ENCODE measurements at places on chromosomes 3 and 15.

DNA sequence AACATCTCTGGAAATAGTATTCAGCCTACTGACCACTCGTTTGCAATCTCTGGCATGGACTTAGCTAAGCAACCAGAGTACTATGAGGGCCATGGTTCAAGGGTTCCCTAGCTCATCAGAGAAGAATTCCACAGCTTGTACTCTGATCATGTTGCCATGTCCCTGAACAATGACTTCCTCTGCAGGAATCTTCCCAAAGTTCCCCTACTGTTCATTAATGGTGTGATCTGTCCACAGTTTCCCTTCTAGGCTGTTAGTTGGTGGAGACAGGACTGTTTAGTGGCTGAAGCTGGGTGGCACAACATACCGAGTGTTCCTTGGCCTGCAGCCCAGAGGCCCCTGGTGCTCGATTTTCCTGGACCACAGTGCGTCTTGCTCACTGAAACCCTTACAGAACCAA is 44.4 kb upstream of the GALNT15 start:
- no peaks in the 10 kb centered on the region for H3K4me1 ChIP-seq
- H3K4me3 ChIP-seq = no peak overlapping the region
- H3K36me3 ChIP-seq = no peaks in the 10 kb centered on the region
- no peak for DNase-seq

DNA sequence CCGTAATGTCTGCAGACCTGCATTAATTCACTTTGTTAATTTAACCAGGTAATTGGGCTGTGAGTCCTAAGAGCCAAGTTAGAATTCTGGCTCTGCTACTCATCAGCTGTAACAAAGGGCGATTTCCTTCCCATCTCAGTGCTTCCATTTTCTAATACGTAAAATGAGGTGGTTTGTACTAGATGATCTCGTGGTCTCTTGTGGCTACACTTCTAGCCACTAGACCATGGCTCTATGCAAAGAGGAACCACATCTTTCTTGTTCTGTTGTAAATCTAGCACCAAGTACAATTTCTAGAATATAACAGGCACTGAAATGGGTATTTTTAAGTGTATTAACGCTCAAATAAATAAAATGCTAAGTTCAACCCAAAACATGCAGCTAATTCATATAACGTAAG is 174.4 kb upstream of the THBS1 start:
- no peaks in the 10 kb centered on the region for H3K27me3 ChIP-seq
- no peak for DNase-seq
- H3K36me3 ChIP-seq = no peaks in the 10 kb centered on the region

DNA sequence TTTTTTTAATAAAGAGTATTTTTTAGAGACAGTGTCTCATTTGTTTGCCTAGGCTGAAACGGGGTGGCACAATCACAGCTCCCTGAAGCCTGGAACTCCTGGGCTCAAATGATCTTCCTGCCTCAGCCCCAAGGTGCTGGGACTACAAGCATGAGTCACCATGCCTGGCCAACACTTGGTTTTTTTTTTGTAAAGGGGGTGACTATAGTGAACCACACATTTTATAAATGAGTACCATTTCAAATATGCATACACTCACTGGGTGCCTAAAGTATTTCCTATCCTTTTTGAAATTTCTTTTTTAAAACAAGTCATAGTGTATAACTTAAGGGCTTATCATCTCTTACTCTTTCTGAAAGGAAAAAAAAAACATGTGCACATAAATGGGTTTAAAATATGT is 325.2 kb upstream of the MEIS2 start:
- no peak for DNase-seq
- H3K27ac ChIP-seq = no peak overlapping the region
- no peaks in the 10 kb centered on the region for H3K4me1 ChIP-seq
- H3K36me3 ChIP-seq = no peaks in the 10 kb centered on the region
- H3K27me3 ChIP-seq = no peaks in the 10 kb centered on the region

GRCh38 chr3:16401273-16401672 is 112.2 kb downstream of the RFTN1 start:
- no peak for DNase-seq
- no peak overlapping the region for H3K4me3 ChIP-seq
- H3K36me3 ChIP-seq = peaks cover 18% of the 10 kb centered on the region
- no peaks in the 10 kb centered on the region for H3K27me3 ChIP-seq
- no peak overlapping the region for H3K27ac ChIP-seq

DNA sequence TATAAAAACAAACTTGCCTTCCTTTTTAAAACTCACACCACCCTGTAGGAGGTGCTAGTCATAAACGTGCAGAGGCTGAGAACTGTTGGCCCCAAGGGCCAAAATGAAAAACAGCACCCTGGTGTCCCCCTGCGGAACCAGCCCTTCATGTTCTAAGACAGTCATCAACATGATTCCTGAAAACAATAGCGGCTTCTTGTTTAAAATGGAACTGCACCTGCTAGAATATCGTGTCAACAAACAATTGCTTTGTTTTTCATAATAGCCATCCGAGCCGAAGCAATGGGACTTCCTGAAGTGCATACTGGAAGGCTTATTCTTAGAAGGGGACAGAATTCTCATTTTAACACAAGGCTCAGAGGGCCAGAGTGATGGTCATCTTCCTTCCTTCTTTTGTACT is 43.7 kb downstream of the MECOM start:
- DNase-seq = no peak
- H3K4me1 ChIP-seq = no peaks in the 10 kb centered on the region
- no peak overlapping the region for H3K4me3 ChIP-seq
- no peaks in the 10 kb centered on the region for H3K36me3 ChIP-seq
- H3K27ac ChIP-seq = no peak overlapping the region

DNA sequence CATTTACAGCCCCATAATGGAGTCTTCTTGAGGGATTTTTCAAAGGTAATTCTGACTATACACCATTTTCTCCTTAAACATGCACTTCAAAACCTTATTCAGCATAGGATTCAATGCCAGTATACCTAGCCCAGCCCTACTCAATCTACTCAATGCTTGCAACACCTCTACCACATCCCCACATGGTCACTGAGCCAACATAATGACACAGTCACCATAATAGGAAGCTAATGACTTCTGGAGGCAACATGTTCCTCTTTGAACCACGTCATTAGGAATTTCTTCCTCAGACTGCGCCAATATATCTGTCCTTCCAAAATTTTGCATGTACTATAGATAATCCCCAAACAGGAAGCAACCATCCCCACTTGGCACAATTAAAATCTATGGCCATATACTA is 153.9 kb upstream of the SETMAR start:
- no peak for DNase-seq
- no peaks in the 10 kb centered on the region for H3K36me3 ChIP-seq
- H3K4me3 ChIP-seq = no peak overlapping the region
- no peak overlapping the region for H3K27ac ChIP-seq

DNA sequence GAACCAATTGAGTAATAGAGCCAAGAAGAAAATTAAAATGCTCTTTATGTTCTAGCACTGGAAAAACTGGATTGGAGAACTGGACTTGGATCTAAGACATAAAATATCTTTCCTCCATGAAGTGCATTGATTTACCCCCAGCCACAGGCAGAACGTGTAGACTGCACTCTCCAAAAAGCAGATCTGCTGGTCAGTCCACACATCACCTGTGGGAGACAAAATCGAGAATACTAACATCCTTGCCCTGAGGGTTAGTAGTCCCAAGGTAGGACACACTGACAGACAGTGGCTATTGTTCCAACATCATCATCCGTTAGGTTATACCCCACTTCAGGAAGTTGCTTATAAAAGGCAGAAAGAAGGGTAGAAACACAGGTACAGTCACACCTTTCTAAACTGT is 257.1 kb upstream of the STT3B start:
- H3K27me3 ChIP-seq = no peaks in the 10 kb centered on the region
- no peak for DNase-seq
- H3K4me1 ChIP-seq = no peaks in the 10 kb centered on the region
- no peak overlapping the region for H3K4me3 ChIP-seq
- no peaks in the 10 kb centered on the region for H3K36me3 ChIP-seq

DNA sequence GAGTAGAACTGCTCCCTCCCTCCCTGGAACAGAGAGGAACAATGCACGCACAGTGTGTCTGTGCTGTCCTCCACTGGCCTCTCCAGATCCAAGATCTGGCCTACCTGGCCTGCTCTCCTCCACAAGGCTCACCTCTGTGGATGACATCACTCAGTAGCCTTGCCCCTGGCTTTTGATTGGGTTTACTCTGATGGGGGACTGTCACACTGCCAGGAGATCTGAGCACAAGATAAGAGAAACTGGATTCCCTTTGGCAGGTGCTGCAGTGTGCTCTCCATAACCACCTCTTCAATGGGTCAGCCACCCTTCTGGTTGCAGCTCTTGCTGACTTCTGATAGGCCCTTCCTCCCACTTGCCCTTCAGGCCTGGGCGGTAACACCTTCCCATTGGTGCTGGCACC is 22.6 kb upstream of the ANO10 start:
- H3K4me3 ChIP-seq = no peak overlapping the region
- H3K27me3 ChIP-seq = peaks cover 13% of the 10 kb centered on the region

- H3K27ac ChIP-seq = no peak overlapping the region
- no peaks in the 10 kb centered on the region for H3K4me1 ChIP-seq
- H3K36me3 ChIP-seq = no peaks in the 10 kb centered on the region
- H3K4me3 ChIP-seq = no peak overlapping the region
- no peaks in the 10 kb centered on the region for H3K27me3 ChIP-seq
- DNase-seq = no peak
Measured at GRCh38 chr3:32347343-32348125, 44.1 kb upstream of the CMTM7 start.

DNA sequence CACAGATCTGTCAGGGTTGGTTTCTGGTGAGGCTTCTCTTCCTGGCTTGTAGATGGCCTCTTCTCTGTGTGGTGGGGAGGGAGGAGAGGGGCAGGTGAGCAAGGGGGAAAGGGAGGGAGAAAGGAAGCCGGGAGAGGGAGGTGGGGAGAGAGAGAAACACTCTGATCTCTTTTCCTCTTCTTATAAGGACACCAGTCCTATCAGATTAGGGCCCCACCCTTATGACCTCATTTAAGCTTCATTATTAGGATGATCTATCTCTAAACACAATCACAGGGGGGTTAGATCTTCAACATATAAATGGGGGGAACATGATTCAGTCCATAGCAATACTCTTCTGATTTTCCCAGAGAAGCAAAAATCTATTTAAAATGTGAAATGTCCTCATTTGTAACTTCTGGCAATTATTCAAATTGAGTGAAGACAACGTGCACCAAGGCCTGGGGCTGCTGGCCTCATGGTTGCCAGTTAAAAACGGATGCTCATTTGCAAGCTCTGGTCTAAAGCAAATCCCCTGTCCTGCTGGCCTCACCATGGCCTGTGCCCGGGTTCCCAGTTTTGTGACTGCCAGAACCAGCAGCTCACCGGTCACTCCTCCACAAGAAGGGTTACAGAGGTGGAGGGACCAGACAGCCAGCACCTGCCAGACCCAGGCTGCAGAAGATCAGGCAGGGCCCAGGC is 8.3 kb downstream of the POMGNT2 start:
- no peak overlapping the region for H3K27ac ChIP-seq
- no peak for DNase-seq
- no peaks in the 10 kb centered on the region for H3K4me1 ChIP-seq
- no peak overlapping the region for H3K4me3 ChIP-seq
- H3K27me3 ChIP-seq = no peaks in the 10 kb centered on the region

GRCh38 chr3:174440253-174440701 is 418.9 kb upstream of the NAALADL2 start:
- H3K4me1 ChIP-seq = peaks cover 5% of the 10 kb centered on the region
- H3K27me3 ChIP-seq = peaks cover 4% of the 10 kb centered on the region
- H3K4me3 ChIP-seq = peak overlapping the region; percentile 98
- H3K36me3 ChIP-seq = no peaks in the 10 kb centered on the region
- H3K27ac ChIP-seq = no peak overlapping the region

DNA sequence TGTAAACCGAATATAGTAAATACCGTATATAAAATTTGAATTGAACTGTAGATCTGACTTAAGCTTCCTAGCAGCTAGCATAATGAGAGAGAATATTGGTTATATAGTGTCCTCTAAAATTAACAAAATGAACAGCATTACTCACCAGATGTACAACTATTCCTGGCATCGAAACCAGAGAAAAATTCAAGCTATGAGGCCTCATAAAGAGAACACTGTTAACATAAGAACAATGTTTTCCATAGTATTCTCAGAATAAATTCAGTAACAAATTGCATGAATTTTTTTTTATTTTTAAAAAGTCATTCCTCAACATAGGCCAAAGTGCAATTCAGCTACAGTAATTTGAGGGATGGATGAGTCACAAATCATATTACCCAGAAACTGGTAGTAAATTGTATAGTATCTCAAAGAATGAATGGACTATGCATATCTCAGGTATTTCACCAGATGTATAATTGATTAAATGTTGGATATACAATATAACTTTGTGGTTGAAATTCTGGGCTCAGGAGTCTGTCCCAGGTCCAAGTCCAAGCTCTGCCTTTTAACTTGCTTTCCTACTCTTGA is 5.0 kb downstream of the TMEM207 start:
- no peak for DNase-seq
- H3K4me1 ChIP-seq = peaks cover 9% of the 10 kb centered on the region
- H3K36me3 ChIP-seq = no peaks in the 10 kb centered on the region
- no peak overlapping the region for H3K4me3 ChIP-seq
- H3K27me3 ChIP-seq = no peaks in the 10 kb centered on the region
- no peak overlapping the region for H3K27ac ChIP-seq

- no peaks in the 10 kb centered on the region for H3K36me3 ChIP-seq
- no peak overlapping the region for H3K4me3 ChIP-seq
- H3K27ac ChIP-seq = no peak overlapping the region
- H3K4me1 ChIP-seq = no peaks in the 10 kb centered on the region
- DNase-seq = no peak
Measured at GRCh38 chr3:117495620-117496019, 786.0 kb downstream of the TUSC7 start.

DNA sequence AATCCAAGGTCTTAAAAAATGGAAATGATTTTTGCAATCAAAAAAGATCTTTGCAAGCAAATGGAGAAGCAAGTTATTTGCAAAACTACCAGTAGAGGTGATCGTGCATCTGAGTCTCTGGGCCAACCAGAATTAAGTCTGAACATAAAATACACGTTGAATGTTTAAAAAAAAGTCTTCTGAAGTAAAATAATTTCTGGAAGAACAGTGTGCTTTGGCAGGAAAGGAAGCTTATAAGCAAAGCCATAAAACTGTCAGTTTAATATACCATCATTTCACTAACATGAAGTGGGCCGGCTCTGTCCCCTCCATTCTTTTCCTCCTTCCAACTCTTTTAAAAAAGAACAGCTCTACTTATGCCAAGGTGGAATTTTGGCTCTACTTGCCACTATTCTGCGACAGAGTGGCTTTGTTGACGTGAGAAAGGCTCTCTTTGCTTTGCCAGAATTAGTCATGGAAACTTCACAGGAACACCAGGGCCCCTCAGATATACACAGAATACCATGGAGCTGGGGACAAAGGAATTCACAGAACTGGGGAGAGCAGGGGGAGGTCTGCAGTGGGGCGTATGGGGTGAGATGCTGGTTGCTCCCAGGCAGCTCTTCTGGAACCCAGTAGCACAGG is 29.8 kb downstream of the FSTL1 start:
- H3K36me3 ChIP-seq = no peaks in the 10 kb centered on the region
- peaks cover 9% of the 10 kb centered on the region for H3K4me1 ChIP-seq
- no peak overlapping the region for H3K4me3 ChIP-seq
- peaks cover 13% of the 10 kb centered on the region for H3K27me3 ChIP-seq
- H3K27ac ChIP-seq = no peak overlapping the region
